ENCODE measurements at places on chromosomes 5 and 9.

DNA sequence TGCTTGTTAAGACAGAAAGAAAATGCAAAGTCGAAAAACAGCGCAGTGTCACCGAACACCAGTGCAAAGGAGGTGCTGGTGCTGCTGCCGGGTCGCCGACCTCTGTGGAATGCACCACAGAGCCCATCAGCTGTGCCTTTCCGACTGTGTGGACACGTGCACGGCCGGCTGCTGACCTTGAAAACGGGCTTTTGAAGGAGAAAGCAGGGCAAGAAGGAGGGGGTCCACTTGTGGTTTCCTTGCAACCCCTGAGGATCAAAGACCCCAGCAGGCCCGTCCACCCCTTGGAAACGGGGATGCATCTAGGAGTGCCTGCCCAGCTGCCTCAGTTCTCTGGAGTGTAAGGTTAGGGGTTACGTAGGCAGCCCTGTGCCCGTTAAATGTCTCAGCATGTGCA lies 6.2 kb upstream of the OLFM1 start:
- DNase-seq = no peak

- no peak for DNase-seq
These were observed 37.4 kb downstream of the MEGF9 start for GRCh38 chr9:120676767-120677402.

- no peak for DNase-seq
These were observed 125.1 kb upstream of the OSMR start for GRCh38 chr5:38720554-38721361.

- DNase-seq = no peak
These were observed 31.0 kb downstream of the MARCHF6 start for GRCh38 chr5:10384483-10384882.

DNA sequence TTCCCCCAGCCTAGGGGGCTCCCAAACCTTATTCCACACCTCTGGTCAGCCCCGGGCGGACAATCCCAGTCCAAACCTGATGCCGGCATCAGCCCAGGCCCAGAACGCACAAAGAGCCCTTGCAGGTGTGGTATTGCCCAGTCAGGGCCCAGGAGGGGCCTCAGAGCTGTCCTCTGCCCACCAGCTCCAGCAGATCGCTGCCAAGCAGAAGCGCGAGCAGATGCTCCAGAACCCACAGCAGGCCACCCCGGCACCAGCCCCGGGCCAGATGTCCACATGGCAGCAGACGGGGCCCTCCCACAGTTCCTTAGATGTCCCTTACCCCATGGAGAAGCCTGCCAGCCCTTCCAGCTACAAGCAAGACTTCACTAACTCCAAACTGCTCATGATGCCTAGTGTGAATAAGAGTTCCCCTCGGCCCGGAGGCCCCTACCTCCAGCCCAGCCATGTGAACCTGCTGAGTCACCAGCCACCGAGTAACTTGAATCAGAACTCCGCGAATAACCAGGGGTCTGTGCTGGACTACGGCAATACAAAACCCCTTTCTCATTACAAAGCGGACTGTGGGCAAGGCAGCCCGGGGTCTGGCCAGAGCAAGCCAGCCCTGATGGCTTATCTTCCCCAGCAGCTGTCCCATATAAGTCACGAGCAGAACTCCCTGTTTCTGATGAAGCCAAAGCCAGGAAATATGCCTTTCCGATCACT lies 27.6 kb upstream of the LTC4S start:
- no peak for DNase-seq

DNA sequence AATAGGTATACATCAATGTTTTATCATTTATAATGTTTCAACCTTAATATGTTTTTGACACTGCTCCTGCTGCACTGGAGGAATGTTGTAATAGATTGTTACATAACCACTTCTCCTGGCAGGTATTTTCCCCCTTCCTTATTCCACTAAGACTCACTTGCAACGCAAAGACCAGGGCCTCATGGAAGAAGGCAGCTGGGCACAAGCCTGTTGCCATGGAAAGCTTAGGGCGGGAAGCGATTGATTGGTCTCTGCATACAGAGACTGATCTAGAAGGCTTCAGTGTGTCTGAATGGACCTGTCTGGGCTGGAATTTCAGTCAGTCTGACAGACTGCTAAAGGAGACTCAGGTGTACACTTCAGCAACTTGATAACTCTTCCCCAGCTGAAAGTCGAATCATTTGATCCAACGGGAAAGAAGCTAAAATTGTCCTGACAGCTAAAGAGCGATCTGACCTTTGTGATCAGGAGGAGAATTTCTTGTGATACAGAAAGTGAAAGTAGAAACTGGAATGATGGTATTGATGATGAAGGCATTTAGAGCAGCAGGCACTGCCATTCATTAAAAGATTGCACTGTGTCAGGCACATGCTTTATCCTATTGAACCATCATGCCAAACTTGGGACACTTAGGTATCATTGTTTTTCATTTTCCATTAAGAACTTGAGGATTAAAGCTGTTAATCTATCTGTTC lies 65.1 kb downstream of the GRIA1 start:
- no peak for DNase-seq

DNA sequence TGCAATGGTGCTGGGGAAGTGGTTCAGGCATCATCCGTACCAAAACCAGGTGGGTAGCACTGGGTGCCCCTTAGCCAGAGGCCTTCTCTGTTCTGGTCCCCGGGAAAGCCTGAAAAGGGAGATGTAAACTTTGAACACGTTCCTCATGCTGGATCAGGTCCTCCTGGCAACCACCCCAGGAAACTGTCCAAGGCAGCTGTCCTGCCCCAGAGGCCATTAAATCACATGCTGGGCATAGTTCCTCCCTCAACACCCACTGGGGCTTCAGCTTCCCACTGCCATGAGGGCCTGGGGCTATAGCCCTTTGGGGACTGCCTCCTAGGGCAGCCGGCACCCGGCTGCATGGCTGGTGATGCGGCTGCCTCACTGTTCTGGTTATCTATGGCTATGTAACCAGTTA lies 228.9 kb upstream of the MVB12B start:
- no peak for DNase-seq

DNA sequence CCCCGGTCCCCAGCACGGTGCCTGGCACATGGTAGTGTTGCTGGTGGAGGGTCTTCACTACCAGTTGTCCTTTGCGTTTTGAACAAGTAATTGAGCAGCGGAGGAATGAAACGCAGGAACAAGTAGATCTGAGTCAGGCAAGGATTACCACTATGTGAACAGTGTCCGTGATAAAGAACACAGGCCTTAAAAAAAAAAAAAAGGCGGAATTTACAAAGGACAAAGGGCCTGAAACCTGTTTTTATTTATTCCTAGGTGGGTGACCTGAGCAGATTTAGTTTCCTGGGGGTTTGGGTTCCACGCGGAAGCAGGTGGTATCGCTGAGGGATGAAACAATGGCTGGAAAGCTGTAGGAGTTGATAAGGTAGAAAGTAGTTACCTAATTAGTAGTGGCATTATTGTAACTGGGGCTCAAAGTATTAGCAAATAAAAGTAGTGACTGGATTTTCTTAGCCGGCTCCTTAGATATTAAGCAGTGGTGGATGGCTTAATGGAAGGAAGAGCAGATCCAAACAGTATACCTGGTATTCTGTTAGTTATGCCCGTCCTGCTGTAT lies 1.1 kb downstream of the RUSC2 start:
- DNase-seq = no peak

- no peak for DNase-seq
These were observed 33.6 kb upstream of the NSMF start for GRCh38 chr9:137492464-137493363.

DNA sequence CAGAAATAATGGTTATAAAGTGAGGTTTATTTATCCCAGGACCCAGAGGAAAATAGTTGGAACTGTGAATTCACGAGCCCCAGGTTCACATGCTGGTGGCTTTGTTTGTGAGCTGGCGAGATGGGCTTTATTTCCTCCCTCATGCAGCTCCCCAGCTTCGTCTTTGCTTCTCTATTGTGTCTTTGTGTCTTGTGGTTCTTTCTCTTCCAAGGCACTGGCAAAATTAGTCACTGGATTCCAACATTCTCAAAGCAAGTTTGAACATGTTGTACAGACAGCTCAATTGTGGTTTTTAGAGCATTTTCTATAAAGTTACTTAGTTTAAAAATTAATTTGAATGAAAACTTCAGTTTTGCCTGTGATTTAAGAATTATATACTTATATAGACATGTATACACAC lies 7.2 kb downstream of the NDUFS6 start:
- DNase-seq = no peak

GRCh38 chr9:35367451-35367850 lies 122.5 kb upstream of the RUSC2 start:
- no peak for DNase-seq

DNA sequence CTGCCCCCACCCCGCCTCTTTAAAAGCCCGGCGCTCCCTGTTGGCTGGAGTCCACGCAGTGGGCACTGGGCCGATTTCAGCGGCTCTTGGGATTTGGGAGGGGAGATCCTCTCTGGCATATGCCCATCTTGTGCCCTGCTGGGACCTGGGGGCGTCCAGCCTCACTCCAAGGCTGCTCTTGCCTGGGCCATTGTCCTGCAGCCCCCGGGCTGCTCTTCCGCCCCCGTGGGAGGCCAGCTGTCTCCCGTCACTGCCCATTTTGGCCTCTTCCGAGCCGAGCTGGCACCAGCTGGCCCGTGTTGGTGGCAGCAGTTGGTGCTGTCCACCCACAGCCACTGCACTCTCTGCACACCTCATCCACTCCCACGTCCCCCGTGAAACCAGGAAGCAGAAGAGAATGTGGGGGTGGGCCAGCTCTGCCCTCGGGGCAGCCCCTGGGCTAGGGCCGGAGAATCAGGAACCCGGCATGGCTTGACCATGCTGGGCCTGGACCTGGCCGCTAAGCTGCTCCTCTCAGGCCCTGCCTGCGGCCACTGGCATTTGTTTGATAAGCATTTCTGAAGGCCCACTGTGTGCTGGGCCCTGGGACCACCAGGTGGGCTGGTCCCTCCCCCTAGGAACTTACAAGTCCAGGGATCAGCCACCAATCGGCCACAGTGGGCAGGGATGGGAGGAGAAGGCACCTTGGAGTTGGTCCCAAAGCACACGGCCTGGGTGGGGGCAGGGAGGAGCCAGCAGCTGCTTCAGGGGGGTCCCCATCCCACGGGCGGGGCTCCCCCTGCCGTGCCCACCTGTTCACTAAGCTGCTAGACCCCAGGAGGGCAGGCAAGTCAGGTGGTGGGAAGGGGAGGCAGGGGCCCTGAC lies 2.2 kb downstream of the C8G start:
- DNase-seq = no peak

DNA sequence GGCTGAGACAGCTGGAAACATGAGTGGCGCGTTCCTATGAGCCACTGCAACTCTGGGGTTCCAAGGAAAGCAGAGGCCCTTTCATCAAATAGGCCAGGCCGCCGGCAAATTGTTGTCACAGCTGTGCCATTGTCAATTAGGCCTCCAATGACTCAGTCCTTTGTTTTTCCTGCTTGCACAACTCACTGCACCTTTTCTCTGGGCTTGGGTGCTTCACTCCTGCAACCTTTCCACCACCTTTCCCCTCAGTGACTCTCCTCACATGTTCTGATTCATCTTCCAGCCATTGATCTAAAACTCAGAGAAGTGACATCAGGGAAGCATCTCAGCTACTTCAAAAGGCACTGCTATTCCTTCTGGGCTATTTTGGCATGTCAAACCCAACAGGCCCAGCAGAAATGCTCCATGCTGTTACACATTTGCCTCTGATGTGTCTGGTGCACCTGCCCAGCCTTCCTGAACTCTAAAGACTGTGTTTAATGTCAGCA lies 653.7 kb downstream of the NR2F1-AS1 start:
- DNase-seq = no peak

GRCh38 chr5:132474131-132474723 lies 16.3 kb downstream of the IRF1 start:
- DNase-seq = no peak

GRCh38 chr5:126450907-126451306 lies 27.7 kb downstream of the GRAMD2B start:
- no peak for DNase-seq

DNA sequence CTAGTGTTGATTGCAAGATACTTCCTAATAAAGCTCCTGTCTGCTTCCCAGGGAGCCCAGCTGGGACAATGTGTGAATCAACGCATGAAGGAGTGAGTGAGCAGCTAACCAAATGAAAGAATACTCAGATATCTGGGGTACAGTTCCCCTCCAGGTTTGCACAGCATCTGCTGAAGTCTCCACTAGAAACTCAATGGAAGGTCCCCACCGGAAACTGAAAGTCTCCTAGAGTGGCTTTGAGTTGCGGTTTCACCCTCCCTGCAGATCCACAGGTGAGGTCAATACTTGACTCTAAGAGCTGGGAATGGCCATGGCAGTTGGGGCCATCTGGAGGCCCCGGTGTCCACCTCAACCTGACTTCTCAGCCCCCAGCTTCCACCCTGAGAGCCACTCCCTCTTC lies 198.2 kb upstream of the MSX2 start:
- no peak for DNase-seq

GRCh38 chr5:53406630-53407316 lies 73.7 kb upstream of the FST start:
- no peak for DNase-seq

DNA sequence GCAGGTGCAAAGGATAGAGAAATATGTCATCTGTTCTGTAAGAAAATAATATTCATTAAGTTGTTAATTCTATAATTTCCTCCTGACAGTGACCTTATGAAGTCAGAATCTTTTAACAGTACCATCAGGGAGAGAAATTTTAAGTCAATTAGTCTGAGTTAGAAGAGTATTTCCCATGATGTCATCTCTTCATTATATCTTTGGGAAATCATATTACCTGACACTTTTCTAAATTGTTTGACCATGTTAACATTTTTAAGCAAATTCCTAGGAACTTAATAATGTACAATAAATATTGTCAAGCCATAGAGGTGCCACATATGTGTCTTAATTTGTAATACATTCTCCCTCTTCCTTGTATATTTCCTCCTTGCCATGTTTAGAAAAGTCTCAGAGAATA lies 124.4 kb upstream of the C6 start:
- no peak for DNase-seq

DNA sequence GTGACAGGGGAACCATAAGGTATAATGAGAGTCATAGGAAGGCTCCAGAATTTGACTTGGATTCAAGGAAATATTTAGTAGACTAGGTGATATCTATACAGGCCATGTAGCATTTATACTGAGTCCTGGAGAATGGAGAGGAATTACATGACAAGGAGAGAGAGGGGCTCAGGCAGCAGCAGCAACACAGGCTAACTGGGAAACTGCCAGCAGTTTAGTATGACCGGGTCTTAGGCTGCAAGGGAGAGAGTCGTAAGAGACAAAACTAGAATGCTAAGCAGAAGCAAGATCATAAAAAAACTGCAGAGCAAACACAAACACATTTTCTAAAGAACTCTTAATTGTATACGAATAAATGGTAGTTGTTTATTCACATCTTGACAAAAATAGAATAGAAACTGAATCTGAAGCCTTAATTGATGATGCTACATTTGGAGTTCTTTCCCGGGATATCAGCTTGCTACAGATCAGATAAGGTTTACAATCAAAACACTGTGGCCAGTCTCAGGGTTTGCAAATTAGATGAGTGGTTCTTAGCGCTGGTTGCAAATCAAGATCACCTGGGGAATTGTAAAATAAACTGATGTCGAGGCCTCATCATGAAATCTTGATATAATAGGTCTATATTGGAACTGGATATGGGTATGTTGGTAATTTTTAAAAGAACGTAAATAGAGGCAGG lies 480.0 kb upstream of the C9orf72 start:
- DNase-seq = no peak
